ENCODE measurements at places on chromosomes 13 and 19.

DNA sequence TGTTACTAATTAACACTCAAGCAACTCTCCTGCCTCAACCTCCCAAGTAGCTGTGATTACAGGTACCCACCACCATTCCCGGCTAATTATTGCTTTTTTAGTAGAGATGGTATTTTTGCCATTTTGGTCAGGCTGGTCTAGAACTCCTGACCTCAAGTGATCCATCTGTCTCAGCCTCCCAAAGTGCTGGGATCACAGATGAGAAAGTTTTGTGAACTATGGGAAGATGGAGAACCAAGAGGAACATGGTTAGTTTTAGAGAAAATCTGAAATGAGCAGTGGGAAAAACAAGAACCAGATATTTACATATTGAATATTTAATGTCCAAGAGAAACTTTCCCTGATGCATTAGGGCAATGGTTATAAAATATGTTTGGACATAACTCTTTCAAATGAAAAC lies 863.6 kb upstream of the MIR17HG start:
- no peak for DNase-seq

DNA sequence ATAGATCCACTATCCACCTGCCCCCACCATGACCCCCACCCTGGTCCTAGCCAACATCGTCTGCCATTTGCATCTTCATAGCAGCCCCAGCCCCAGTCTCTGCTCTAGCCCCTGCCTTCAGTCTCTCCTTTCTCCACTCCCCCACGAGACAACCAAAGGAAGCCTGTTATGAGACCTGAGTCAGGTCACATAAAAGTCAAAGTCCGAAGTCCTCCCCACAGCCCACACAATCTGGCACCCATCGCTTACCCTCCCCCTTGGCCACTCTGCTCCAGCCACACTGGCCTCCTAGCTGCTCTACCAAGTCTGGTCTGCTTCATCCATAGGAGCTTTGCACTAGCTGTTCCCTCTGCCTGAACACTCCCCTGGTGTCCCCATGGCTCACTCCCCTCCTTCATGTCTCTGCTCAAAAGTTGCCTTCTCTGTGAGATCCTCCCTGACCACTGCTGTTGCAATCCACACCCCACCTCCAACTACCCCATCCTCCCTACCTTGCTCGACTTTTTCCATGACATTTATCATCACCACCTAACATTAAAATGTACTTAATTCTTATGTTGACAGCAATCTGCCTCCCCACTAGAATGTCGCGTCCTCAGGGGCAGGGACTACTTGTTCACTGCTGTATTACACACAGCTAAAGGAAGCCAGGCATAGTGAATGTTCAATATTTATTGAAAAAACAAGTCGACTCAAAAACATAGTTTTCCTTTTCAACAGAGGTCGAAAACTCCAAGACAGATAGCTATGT lies 1.2 kb upstream of the PLEKHG2 start:
- DNase-seq = no peak

- DNase-seq = no peak
Measured at GRCh38 chr13:19239114-19239860, 57.7 kb upstream of the TUBA3C start.

DNA sequence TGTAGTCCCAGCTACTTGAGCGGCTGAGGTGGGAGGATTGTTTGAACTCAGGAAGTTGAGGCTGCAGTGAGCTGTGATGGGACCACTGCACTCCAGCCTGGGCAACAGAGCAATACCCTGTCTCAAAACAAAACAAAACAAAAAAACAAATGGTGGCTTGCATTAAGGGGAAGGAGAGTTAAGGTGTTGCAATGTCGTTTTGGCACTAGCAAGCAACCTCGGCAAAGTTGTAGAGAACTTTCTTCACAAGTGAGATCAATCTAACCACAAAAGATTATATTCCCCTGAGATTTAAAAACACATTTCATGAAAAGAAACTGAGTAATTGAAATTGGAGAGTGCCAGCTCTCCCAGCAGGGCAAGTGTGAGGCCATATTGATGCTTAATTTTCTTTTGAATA lies 153.7 kb downstream of the KLF5 start:
- DNase-seq = no peak

GRCh38 chr13:99861771-99862170 lies 109.8 kb downstream of the ZIC5 start:
- DNase-seq = no peak

DNA sequence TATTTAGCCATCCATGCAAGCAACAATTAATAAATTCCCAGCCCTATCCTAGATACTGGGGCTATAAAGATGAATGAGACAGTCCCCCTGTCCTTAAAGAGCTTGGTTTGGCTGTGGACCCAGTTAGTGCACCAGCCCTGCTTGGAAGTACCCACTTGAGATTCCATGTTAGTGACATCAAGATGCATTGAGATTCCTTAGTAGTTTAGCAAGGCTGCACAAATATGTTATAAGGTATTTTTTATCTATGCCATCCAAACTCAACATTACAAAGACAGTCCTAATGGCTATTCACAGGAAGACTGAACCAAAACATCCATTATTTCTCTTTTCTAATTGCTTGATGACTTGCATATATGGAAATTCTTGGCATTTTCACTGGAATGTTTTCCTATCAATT lies 48.8 kb upstream of the RAP2A start:
- no peak for DNase-seq

DNA sequence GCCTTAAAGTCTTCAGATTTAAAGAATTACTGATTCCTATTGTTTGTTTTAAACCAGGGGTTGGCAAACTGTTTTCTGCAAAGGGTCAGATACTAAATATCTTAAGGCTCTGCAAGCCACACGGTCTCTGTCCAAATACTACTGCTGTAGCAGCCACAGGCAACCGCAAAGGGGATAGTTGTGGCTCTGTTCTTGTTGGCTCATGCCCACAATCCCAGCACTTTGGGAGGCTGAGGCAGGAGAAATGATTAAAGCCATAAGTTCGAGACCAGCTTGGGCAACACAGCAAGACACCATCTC lies 22.4 kb downstream of the RANBP3 start:
- DNase-seq = no peak

GRCh38 chr19:55677572-55678028 lies 2.6 kb downstream of the EPN1 start:
- no peak for DNase-seq

DNA sequence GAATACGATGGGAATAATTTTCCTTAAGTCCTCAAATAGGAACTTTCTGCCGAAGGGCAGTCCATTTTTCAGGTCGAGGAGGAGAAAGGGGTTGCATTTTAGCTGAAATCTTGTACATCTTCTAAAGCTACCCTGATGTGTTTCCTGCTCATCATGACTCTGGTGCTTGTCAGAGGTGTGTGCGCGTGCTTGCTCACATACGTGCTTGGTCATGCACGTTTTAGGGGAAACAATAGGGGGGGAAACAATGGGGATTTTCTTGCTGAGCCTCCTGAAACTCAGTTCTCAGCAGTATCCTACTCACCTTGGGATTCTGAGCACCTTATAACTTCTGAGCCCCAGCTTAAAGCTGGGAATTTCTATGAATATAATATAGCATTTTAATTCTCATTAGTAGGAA lies 44.7 kb downstream of the TM9SF2 start:
- no peak for DNase-seq

DNA sequence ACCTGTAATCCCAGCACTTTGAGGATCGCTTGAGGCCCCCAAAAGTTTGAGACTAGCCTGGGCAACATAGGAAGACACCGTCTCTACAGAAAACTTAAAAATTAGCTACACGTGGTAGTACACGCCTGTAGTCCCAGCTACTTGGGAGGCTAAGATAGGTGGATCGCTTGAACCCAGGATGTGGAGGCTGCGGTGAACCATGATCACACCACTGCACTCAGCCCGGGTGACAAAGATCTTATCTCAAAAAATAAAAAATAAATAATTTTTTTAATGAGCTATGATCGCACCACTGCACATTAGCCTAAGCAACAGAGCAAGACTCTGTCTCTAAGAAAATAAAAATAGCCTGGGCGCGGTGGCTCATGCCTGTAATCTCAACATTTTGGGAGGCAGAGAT lies 6.6 kb downstream of the RCBTB2 start:
- no peak for DNase-seq

DNA sequence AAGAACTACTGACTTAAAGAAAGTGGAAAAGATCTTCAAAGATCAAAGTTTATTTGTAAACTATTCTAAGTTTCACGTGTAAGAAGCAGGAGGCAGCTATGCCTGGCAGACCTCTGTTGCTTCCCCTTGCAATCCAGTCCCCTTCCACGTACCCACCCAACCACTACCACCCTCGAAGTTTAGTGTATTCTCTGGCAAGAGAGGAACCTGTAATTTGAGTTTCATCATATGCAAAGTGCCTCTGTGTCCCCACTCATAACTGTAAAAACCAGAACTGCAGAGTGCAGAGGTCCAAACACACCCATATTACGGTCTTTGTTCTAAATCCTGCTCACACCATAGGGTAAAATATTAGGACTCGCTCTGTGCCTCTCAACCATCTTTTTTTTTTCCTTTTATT lies 75.8 kb upstream of the FRY start:
- no peak for DNase-seq

All from NCI-H2081 (cell line).